ENCODE measurements at places on chromosomes 3 and 15.

GRCh38 chr3:61772456-61772855 is 211.1 kb downstream of the PTPRG start:
- no peak for DNase-seq

DNA sequence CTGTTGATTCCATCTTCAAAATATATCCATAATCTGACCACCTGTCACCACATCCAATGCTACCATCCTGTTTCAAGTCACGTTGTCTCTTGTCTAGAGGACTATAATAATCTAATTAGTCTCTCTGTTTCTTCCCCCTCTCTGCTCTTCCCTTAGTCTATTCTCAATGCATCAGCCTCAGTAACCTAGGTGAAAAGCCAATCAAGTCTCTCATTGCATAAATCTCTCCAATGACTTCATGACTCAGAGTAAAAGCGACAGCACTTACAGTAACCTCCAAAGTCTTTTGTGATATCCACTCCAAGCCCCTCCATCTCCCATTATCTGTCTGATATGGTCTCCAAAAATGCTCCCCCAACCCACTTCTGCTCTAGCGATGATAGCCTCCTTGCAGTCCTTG is 7.2 kb downstream of the UBA3 start:
- DNase-seq = no peak

DNA sequence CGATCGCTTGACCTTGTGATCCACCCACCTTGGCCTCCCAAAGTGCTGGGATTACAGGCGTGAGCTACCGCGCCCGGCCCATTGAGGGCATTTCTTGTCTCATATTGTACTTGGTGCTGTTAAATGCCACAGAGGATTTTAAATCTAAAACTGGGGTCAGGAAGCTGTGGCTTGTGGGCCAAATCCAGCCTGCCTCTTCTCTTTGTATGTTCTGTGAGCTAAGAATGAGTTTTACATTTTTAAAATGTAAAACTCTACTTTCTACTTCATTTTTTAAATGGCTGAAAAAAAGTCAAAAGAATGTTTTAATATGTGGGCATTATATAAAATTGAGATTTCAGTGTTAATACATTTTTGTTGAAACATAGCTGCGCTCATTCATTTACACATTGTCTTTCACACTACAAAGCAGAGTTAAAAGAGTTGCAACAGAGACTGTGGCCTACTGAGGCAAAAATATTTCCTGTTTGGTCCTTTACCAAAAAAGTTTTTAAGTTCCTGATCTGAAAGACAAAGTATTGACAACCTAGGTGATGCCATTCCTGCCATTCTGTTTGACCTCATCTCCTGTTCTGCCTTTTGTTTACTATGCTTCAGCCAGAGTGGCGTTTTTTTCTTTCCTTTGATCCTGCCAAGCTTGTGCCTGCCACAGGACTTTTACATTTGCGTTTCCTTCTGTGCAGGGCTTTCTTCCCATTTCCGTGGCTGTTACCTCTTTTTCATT is 50.4 kb downstream of the PDCD6IP start:
- DNase-seq = no peak

DNA sequence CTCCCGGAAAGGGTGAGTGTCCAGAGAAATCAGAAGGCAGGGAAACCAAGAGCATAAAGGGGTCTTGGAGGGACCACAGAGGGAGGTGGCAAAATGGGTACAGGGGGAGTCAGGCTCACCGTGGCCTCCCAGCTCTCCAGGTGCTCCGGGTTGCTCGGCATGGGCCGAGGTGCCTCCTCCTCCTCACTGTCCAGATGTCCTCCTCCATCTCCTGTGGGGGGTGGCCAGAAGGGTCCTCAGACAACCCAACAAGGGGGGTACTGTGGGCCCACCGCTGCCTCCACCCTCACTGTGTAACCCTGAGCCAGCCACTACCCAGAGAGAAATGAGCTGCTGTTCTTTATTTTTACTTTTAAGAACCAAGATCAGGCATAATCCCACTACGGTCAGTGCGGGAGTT is 30.4 kb upstream of the OR4F6 start:
- no peak for DNase-seq

DNA sequence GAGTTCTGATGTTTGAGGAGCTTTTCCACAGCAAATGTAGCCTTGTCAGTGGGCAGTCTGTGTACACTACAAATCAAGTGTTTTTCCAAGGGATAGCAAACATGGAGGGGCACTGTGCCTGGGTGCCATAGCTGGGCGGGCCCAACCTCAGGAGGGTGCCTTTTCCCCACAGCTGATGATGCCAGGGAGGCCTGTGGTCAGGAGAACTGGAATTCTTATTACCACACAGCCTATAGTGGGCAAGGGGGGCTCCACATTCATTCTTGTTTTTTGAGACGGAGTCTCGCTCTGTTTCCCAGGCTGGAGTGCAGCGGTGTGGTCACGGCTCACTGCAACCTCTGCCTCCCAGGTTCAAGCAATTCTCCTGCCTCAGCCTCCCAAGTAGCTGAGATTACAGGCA is 41.8 kb downstream of the SYNM start:
- no peak for DNase-seq

DNA sequence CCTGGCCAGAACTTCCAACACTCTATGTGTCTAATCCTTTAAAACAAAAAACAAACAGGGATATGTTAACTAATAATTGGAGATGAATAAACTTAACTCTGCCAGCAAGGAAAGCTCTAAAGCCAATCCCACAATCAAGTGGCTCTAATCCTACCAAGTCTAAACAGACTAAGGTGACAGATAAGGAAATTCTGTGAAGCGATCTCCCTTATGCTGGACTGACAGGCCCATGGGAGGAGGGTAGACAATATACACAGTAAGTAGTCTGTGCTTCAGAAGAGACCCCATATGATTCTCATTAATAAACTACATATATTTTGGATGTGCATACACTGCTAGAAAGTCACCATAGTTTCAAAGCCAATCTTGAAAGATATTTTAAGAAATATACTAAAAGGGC is 10.1 kb downstream of the VPS13C start:
- DNase-seq = no peak

DNA sequence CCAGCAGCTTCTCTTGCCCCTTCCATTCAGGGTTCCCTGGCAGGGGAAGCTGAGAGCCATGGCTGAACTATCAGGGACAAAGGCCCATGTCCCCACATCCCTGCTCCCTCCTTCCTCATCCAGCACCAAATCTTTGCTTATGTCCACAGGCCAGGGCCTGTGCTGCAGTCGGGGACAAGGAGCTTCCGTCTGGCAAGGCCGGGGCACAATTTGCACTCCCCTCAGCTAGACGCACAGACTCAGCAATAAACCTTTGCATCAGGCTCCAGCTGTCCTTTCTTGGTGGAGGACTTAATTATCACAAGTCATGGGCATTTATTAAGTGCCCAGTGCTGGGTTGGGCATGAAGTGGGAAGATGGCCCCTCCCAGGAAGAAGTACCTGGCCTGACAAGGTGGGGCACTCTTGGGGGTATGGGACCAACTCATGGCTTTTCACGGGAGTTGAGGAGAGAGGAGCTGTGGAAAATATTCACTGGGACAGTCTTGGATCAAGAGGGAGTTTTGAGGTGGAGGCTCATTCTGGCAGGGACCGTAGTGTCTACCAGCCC is 4.9 kb downstream of the GNAT1 start:
- DNase-seq = no peak

- DNase-seq = no peak
These were observed 3.0 kb downstream of the HEG1 start for GRCh38 chr3:125052624-125053303.

GRCh38 chr3:156751461-156752025 is 74.6 kb upstream of the LEKR1 start:
- no peak for DNase-seq

DNA sequence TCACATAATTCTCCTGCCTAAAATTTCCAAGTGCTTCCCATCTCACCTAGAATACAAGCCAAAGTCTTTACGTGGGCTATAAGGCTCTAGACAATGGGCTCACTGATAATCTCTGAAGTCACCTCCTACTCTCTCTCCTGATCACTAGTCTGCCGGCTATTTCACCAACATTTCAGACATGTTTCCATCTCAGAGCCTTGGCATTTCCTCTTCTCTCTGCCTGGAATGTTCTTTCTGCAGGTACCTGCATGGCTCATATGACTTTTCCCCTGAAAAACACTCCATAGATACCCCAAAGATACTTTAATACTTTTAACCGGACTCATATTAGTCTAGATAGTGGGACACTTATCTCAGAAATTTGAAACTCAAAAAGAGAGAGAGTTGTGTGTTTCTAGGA is 32.7 kb downstream of the CD200 start:
- DNase-seq = no peak

DNA sequence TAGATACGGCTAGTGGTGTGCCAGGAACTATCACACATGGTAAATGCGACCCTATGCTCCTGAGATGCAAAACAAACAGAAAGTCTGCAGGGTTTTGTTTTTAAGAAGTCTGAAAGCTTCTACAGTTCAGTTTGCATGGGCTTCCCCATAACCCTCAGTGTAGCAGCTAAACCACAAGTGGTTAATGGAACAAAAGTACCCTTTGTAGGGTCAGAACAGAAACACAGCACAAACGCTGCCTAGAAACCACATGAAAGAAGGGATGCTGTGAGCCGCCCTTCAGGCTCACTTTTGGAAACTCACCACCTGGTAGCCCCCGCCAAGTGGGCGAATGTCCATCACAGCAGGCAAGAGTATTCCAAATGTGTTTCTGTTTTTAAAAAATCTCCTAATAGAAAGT is 46.2 kb downstream of the CTDSPL start:
- no peak for DNase-seq

DNA sequence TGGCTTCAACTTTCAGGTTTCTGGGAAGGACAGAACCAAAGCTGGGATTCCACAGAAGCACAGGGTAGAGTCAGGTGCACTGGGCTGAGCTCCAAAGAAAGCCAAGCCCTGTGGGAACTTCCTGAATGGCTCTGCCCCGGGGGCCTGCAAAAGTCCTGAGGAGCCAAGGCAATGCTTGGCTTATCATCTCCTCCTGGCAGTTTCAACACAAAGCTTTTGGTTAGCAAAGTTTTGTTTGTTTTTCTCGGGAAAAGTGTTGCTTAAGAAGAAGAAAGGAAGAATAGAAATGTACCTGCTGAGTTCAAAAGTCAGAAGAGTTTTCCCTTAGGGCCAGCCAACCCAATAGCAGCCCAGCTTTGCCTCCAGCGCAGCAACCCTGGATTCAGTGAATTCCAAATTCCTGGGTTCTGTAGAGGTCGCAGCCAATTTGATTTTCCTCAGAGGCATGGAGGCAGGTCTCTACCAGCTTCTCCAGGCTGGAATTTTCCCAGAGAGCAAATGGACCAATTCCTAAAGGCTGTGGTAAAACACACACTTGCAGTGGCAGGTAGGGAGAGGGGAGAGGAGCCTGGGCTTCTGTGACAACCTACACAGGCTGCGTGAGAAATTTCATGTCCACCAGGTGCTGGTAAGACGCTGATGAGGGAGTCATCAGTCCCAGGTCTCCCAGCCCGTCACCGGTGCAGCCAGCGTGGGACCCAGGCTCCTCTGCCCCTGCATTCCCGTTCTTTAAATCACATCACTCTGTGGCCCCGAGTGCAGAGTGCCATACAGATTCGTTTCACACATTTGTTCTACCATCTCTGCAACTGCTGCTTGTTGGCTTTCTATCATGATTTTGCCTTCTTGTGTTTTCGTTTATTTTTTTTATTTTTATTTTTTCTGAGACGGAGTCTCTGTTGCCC is 54.3 kb upstream of the SNRPA1 start:
- DNase-seq = no peak

GRCh38 chr3:146581080-146581601 is 24.0 kb downstream of the PLSCR5 start:
- no peak for DNase-seq

- DNase-seq = no peak
These were observed 12.4 kb upstream of the CHRM5 start for GRCh38 chr15:33955945-33956344.

DNA sequence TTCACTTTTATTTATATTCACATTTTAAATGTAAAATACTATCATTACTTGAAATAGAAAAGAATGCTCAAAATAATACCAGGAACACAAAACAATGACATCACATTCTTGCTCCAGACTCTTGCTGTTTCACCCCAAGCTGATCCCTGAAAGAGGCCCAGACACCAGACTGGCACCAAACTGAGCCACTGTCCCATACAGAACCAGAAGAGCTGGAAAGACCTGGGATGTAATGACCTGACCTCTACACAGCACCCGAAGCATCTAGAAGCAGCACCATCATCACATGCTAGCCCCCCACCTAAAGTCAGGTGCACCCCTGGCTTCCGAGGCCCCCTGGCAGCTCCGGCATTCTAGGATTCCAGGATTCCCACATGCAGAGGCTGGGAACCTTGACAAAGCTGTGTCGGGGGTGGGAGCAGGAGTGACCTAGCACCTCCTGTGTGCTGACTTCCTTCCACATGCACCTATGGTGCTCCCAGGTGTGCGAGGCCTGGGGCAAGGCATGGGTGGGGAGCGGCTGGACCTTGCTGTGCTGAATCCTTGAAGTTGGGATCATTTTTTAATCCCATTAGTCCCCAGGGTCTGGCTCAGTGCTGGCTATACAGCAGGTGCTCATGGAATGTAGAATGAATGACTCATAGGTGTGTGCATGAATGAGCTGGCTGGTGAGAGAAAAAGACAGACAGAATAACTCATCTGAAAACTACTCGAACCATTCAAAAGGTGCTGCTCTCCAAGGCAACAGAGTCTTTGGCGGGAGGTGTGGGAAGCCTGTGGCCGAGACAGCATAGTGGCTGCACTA is 144.7 kb upstream of the IQSEC1 start:
- DNase-seq = no peak

DNA sequence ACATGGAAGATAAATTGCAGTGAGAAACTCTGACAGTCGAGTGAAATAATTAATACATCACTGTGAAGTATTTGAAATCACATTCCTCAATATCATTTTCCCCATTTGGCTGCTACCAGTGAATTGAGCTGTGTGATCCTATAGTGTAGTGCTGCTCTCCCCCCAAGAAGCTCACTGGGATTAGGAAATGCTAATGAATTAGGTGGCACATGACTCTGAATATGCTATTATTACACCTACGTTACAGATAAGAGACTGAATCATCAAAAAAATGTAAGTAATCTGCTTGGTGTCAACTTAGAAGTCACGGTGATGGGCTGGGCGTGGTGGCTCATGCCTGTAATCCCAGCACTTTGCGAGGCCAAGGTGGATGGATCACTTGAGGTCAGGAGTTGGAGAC is 34.7 kb upstream of the SYNM start:
- no peak for DNase-seq

DNA sequence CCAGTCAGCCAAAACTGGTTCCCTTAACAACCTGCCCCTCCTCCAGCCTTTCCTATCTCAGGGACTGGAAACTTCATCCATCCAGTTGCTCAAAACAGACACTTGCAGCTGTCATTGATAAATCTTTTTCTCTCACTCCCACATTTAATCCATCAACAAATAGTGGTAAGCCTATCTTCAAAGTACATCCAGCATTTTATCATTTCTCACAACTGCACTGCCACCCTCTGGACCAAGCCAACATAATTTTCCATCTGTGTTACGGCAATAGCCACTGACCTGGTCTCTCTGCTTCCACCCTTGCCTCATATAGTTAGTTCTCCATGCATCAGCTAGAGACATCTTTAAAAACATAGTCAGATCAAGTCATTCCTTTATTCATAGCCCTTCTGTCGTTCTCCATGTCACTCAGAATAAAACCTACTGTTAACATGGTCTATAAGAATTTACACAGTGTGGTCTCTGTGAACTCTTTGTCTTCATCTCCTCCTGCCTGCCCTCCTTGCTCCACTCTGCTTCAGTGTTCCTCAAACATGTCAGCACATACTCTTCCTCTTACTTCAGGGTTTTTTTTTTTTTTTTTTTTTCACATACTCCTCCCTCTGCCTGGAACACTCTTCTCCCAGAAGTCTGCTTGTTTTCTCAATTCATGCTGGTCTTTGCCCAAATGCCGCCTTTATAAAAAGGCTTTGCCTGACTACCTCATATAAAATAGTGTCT is 102.5 kb upstream of the COL6A5 start:
- DNase-seq = no peak

- DNase-seq = no peak
These were observed 24.1 kb downstream of the SV2B start for GRCh38 chr15:91124132-91124531.
